ENCODE measurements at places on chromosomes 7 and 10. TPM values are rescaled to one million over a fixed set of nuclear protein-coding genes. Genes with fewer than 3 reads are reported as not detected.

Gene CRPPA
- total RNA-seq, result 0.75 TPM

Gene CCDC7
- total RNA-seq, result 14.1 TPM

Gene LRRC17
- total RNA-seq, result not detected

Gene PON1
- not detected for total RNA-seq

Gene ARHGAP22
- 14.9 TPM for total RNA-seq

Gene WDR86
- not detected for total RNA-seq

Gene CXCL12
- 0.12 TPM for total RNA-seq

Gene MSRB2
- 18.8 TPM for total RNA-seq

Gene NUTM2B
- 1.4 TPM for total RNA-seq

Gene SH2D4B
- total RNA-seq, result not detected

Gene SH2B2
- 8.8 TPM for total RNA-seq

Gene CCDC126
- total RNA-seq, result 3.2 TPM

Gene GPRIN2
- 5.8 TPM for total RNA-seq

Gene RBM17
- total RNA-seq, result 28.4 TPM

Gene TFPI2
- 53.1 TPM for total RNA-seq

Measured in PC-3 (cell line).